ENCODE measurements at places on chromosomes 3 and 15.

GRCh38 chr3:127406309-127407025 is 118.6 kb upstream of the PRR20G start:
- DNase-seq: no peak

GRCh38 chr3:12824299-12824698 is 17.1 kb downstream of the RPL32 start:
- no peak for DNase-seq

DNA sequence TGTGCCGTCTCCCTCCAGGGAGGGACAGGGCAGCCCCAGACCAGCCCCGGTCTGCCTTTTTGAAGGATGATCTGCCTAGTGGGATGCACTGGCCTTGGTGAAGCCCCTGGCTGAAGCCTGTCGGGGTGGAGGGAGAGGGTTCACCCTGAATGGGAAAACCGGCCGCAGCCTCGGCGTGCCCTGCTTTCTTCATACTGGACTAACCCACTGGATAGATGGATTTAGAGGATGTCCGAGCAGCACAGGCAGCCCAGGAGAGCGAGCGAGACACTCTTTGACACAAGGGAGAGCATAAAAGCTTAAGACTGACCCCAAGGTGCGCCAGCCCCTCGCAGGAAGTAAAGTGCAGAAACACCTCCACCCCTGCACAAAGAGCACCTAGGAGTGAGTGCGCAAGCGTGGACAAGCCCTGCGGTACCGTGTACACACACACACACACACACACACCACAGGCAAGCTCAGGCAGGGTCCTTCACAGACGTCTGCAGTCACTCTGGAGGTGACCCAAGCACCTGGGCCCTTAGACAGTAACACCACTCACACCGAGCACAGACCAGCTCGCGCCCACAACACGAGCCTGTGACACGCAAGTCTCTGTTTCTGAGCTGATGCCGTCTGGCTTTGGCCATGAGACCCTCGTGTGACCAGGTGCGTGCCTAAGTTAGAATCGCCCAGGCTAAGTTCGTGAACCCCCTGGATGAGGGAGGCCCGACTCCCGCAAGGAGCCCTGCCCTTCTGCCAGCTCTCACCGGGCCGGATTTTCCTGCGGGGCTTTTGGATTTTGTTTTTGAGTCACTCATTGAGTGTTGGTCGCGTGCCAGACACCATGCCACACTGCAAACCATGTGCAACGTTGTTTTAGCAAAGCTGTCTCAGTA is 11.3 kb downstream of the SEMA4B start:
- DNase-seq: no peak

GRCh38 chr3:63774781-63775180 is 44.3 kb upstream of the C3orf49 start:
- no peak for DNase-seq

GRCh38 chr3:125011941-125012340 is 43.9 kb downstream of the HEG1 start:
- DNase-seq: no peak

DNA sequence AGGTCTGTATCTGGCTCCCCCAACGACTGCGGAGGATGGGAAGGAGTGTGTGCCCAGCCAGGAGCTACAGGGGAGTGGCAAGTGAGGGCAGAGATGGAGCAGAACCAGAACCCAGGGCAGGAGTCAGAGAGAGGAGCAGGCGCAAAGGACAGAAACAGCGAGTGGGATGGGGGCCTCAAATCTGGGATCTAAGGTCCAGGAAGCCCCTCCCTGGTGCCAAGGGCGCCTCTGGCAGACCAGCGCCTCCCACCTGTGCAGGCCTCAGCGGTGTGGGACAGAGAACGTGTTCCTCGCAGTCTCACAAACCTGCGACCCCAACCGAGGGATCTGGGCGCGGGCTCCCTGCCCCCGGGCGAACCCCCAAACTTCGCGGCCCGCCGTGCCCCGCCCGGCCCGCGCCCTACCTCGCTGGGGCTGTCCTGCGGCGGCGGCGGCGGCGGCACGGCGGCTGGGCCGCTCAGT is 301 bp downstream of the PCBP4 start:
- DNase-seq: no peak

DNA sequence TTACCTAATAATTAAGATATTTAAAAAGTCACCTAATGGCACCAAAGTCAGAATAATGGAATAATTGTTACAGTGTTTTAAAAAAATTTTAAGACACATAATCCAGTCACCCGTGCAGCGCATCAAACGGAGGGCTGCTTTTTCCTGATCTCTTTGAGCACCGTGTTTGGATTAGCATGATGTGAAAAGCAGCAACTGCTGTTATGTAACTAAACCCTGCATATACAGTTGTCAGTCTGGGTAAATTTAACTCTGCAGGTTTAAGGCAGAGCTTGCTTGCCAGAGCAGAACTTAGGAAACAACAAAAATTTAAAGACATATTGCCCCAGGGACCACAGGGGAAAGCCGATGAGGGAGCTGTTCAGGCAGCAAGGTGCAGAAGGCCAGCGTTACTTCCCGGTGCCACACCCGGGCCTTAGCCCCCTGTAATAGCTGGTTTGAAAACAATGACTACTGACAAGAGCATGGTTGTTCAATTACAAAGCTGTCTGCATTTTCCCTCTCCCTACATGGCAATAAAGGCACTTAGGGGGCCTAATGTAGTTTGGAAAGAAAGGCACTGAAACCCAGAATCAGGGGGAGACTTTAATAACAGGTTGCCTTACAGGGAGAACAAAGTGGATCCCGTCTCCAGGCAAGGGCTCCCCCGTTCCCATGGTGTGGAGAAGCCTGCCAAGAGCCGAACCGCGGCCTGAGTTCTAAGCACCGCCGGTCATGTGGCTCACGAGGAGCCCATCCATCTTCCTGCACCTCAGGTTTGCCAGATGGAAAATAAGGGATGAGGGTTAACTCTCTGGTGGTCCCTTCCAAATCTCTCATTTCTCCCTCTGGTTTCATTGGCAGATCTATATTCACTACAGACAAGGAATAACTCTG is 32.2 kb downstream of the RORA start:
- no peak for DNase-seq

GRCh38 chr15:87047203-87047965 is 967.7 kb downstream of the AGBL1 start:
- DNase-seq: no peak

GRCh38 chr3:33186524-33187367 is 31.9 kb downstream of the SUSD5 start:
- DNase-seq: no peak

DNA sequence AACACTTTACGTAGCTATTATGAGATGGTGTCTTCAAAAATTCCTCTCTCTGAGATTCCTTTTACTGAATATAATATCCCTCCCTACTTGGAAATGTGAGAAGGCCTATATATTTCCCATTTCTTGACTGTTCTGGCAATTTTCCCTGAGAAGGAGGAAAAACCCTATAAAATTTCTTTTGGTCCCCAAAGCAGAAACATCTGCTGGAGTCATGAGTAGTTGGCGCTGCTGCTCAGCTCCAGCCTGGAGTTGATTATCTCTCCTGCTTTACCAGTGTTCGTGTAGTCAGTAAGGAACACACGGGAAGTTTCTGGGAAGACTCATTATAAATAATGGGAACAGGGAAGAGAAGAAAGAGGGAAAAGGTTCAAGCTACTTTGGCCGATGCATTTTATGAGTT is 680.1 kb downstream of the EPHA3 start:
- DNase-seq: no peak

DNA sequence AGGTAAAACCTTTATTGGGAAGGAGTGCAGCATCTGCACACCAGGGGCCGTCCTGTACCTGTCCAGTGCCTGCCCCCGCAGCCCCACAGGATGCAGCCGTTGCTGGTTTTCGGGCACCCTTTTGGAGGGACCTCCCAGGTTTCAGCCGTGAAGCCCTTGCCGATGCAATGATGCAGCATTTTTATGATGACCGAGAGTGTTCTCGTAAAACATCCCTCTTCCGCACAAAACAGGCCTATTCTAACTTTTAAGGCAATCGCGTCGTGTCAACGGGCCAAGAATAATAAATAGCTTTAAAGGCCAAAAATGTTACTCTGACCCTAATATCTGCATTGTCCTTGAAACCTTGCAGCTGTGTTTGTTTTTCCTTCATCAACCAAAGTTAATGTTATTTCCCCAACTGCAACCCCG is 126.1 kb downstream of the LRRK1 start:
- DNase-seq: no peak

GRCh38 chr15:71060983-71061382 is 54.3 kb upstream of the THSD4 start:
- no peak for DNase-seq

GRCh38 chr15:41942886-41943285 is 29.5 kb downstream of the EHD4 start:
- no peak for DNase-seq

- no peak for DNase-seq
Measured at GRCh38 chr3:89368846-89369245, 261.4 kb downstream of the EPHA3 start.

GRCh38 chr15:42581272-42581730 is 5.9 kb downstream of the STARD9 start:
- no peak for DNase-seq

DNA sequence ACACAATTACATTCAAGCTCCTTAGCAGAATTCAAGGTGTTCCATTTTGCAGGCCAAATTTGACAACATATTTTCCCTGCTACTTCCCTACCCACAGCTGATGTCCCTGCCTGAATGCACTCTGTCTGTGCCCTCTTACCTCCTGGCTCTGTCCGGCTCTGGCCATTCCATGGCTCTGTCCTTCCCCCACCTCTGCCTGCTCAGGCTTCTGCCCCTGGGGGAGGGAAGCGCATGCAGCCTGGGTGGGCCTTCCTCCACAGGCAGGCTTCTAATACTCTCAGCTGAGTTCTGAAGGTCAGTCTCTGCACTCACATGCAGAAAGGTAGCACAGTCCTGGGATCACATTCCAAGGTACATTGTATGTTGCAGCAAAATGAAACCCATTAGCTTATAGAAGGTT is 113.6 kb upstream of the CACNA2D3 start:
- no peak for DNase-seq

DNA sequence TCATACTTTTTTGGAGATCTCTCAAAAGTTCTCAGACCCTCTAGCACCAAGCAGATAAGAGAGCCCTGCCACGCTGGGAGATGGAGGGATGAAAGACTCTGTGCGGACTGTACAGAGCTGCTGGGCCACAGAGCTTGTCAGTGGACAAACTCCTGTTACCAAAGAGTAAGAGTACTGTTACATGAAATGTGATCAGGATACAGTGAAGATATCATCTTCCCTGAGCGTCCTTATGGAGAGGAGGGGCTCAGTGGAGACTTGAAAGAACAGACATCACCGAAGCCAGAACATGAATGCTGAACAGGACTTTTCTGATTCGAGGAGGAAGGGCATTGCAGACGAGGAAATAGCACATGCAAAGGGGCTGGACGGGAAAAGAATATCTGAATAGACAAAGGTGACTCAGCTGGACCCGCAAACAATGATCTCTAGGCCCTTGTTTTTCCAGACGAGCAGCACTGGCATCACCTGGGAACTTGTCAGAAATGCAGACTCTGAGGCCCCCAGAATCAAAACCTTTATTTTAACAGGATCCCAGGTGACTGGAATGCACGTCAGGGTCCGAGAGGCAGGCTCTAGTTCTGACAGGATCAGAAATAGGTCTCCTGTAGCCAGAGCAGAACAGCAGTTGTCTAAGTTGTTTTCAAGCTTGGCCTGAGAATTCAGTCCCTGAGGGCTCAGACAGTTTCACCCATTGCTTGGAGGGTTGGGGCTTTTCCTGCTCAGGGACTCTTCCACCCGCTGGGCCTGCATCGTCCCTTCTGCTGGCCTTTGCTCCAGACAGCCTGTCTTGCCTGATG is 277.9 kb downstream of the RPLP1 start:
- DNase-seq: no peak

- no peak for DNase-seq
Measured at GRCh38 chr3:72144773-72145505, 360.0 kb upstream of the PROK2 start.

DNA sequence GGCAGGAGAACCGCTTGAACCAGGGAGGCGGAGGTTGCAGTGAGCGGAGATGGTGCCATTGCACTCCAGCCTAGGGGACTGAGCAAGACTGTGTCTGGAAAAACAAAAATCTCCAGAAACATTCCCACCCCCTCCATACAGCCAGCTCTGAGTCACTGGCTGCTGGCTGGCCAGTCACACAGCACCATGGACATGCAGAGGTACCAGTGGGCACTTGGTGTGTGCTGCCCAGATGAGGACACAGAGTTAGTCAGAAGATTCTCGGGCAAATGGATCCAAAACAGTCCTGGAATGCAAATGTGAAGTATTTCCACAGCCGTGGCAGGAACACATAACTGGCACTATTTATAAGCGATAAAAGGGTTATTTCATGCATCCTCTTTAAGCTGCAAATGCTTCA is 44.6 kb downstream of the BDH1 start:
- no peak for DNase-seq

GRCh38 chr3:171455603-171456550 is 4.3 kb downstream of the TNIK start:
- no peak for DNase-seq

GRCh38 chr3:45571969-45572368 is 22.6 kb upstream of the LIMD1 start:
- DNase-seq: no peak

DNA sequence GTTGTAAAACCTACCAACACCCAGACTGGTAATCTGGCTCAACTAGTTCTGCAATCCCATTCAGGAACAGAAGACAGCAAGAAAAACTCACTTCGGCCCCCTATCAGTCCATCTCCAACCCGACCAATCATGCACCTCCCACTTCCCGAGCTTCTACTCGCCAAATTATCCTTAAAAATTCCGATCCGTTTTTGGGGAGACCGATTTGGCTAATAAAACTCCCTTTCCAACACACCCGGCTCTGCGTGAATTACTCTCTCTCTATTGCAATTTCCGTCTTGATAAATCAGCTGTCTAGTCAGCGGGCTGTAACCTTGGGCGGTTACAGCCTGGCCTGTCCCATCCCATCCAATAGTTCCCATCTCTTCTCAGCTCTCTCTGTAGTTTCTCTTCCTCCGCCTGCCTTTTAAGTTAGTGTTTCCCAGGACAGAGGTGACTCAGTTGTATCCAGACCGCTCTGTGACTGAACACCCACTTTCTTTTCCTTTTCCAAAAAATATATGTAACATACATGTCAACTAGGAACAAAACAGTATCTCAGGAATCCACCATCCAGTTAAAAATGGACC is 780 bp upstream of the ACAD9 start:
- DNase-seq: no peak

- DNase-seq: no peak
Measured at GRCh38 chr15:29669823-29670222, 152.4 kb downstream of the TJP1 start.

- no peak for DNase-seq
Measured at GRCh38 chr15:60371175-60372051, 26.4 kb downstream of the ANXA2 start.

- DNase-seq: no peak
Measured at GRCh38 chr3:100424261-100424660, 22.9 kb downstream of the LNP1 start.

DNA sequence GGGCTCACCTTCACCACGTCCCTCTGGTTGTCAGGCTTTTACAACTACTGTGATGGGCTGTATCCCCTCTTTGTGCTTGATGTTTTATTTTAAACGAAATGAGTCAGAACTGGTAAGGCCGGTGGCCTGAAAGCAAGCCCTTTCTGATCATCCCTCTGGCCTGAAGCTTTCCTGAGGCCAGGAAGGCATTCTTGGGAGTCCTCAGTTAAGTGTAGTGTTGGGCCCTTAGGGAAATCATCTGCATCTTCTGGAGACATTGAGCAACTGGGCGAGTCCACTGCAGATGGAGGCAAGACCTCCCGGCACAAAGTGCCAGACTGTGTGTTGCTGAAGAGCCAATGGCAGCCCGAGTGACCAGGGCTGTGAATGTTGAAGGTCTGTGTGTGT is 33.0 kb upstream of the AMOTL2 start:
- no peak for DNase-seq
